Left forelimb (tissue), 1 donor: ENCODE measurements at places on chromosomes 3 and 15.

GRCh38 chr3:43266451-43266850 lies 19.9 kb upstream of the SNRK start:
- DNase-seq, result no peak

GRCh38 chr3:186128158-186128557 lies 19.3 kb upstream of the ETV5 start:
- DNase-seq, result no peak

- DNase-seq, result no peak
Measured at GRCh38 chr3:75321060-75321459, 343.1 kb upstream of the FRG2C start.

DNA sequence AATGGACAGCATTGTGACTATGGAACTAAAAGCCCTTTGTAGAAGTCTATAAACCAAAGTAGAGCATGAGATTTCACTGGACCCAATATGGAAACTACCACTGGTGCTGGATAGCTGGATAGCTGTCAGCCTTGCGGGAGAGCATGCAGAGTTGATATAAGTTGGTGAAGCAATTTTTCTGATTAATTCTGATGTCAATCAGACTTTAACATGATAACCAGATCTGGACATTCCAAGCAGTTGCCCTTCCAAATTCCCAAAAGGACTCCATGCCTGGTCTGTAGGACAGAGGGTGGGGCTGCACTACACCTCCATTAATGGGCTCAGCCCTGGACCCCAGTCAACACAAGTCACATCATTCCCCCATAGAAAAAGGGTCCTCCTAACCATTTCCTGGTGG lies 437.8 kb downstream of the NTRK3 start:
- DNase-seq, result no peak

DNA sequence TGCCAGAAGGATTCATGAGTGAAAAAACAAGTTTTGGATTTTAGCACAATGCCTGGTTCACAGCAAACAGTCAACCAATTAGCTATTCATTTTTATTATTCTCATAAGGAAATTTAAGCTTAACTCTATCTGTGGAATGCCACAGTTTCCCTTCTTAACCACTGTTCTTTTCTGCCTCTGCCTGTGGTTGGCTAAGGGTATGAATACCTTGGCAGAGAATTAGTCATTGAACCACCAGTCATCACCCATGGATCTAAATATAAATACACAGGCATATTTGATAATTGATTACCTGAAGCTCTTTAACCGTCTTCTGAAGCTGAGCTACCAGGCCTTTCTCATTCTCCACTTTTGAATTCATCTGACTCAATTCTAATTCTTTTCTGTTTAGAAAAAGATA lies 79.9 kb downstream of the MYH15 start:
- no peak for DNase-seq

DNA sequence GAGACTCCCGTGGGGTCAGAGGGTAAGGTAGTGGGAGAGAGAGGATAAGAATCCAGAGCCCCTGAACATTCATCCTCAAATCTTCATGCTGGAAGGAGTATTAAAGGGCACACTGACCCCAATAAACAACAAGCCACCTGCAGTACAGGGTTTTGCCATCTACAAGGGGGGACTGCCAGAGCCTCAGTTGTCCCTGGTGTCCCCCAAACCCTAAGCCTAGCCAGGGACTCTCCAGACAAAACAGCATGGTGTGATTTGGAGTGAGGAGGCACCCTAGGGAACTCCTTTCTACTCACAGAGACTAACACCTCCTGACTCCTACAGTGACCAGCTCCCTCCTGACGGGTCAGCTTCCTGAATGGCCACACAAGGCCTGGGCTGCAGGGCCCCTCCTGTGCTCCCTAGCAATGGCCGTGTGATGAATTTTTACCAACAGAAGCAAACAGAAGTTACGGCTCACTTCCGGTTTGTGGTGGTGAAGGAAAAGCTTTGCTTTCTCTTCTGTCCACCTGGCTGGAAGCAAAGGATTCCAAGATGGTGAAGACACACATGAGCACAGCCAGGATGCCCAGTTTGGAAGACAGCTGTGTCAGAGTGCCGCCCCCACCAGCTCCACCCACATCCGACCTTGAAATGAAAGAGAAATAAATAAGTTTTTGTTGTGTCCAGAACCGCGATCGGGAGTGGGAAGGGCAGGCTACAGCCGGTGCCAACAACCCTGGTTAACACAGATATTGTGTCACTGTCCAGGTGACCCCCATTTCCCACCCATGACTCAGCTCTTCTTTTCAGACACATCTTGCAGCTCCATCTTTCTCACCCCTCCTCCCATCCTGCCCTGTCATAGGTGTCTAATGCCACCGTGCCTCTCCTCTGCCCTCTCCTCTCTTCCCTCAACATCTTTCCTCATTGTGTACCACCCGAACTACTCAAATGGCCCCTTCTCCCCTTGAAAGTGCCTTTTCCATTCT lies 69.6 kb upstream of the ATP13A3 start:
- DNase-seq, result no peak

GRCh38 chr15:41408234-41408641 lies 5.9 kb upstream of the NDUFAF1 start:
- no peak for DNase-seq

DNA sequence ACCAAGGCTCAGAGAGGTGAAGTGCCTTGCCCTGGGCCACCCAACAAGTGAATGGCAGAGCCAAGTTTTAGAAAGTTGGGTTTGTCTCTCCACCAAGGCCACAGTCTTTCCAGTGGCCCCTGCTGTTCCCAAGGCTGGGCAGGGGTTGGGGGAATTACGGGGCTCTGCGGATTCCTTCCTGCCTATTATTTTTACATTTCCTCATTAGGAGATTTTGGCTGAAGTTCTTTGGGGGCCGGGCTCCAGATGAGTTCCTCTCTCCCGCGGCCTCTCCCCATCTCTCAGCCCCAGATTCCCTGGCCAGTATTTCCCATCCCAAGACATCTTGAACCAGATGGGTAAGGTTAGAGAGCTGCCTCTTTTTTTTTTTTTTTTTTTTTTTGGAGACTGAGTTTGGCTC lies 44.0 kb upstream of the SMAD6 start:
- no peak for DNase-seq

GRCh38 chr3:168272343-168272985 lies 176.7 kb upstream of the GOLIM4 start:
- no peak for DNase-seq

DNA sequence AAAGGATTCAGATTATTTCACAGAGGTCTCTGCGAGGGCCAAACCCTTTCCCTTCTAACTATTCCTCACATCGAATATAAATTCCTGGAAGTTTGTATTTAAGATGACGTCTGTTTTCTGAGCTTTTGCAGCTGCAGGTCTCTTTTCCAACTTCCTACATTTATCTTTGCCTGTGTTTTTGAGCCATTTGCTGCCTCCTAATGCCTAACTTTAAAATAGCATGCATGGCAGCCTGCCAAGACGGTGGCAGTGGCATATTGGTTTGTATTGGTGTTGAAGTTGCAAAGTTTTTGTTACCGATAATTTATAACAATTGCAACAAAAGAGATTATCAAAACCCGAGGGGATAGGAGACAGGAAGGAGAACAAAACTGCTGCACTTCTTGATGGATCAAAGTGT lies 187.1 kb upstream of the DNAJC19 start:
- peak; percentile 74 for DNase-seq

DNA sequence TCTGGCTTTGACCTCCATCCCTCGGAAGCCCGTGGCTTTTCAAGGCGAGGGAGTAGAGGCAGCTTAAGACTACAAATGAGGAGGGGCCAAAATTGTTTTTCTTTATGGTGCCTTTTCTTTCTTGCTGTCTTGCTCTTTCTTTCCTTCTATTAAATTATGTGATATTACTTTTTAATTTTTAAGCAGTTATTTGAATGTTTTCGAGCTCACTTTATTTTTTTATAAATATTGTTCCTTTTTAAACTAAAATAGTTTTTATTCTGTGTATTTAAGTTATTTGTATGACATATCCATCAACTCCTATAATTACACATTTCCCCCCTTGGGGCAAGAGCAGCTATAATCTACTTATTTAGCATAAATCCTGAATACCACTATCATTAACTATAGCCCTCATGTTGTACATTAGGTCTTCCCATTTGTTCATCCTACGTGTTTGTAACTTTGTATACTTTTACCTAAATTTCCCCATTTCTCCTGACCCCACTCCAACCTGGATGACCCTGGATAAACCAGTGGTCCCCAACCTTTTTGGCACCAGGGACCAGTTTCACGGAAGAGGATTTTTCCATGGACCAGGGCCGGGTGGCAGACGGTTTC lies 622 bp upstream of the PLSCR1 start:
- no peak for DNase-seq

GRCh38 chr3:38519000-38519399 lies 22.9 kb downstream of the EXOG start:
- no peak for DNase-seq

DNA sequence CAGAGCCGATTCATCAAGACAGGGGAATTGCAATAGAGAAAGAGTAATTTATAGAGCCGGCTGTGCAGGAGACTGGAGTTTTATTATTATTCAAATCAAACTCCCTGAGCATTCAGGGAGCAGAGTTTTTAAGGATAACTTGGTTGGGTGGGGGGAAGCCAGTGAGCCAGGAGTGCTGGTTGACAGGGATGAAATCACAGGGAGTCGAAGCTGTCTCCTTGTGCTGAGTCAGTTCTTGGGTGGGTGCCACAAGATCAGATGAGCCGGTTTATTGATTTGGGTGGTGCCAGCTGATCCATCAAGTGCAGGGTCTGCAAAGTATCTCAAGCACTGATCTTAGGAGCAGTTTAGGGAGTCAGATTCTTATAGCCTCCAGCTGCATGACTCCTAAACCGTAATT lies 95.4 kb upstream of the CCDC80 start:
- DNase-seq, result no peak

DNA sequence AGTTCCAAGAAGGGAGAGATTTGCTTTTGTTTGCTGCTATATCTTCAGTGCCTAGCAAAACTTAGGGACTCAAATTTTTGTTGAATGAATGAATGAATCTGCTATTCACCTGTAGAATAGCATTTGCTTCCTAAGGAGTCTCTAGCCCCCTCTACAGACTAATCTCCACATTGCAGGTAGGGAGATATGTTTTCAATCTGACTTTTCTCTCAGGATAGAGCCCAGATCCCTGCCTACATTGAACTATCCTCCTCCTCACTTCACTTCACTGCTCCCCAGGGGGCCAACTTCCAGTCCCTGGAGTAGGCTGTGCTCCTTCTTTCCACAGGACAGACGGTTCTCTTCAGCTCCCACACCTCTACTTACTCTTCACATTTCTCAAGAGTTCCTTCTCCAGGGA lies 81.9 kb upstream of the PTX3 start:
- DNase-seq, result no peak

- DNase-seq, result no peak
Measured at GRCh38 chr15:42800731-42801474, 64.0 kb upstream of the CDAN1 start.

DNA sequence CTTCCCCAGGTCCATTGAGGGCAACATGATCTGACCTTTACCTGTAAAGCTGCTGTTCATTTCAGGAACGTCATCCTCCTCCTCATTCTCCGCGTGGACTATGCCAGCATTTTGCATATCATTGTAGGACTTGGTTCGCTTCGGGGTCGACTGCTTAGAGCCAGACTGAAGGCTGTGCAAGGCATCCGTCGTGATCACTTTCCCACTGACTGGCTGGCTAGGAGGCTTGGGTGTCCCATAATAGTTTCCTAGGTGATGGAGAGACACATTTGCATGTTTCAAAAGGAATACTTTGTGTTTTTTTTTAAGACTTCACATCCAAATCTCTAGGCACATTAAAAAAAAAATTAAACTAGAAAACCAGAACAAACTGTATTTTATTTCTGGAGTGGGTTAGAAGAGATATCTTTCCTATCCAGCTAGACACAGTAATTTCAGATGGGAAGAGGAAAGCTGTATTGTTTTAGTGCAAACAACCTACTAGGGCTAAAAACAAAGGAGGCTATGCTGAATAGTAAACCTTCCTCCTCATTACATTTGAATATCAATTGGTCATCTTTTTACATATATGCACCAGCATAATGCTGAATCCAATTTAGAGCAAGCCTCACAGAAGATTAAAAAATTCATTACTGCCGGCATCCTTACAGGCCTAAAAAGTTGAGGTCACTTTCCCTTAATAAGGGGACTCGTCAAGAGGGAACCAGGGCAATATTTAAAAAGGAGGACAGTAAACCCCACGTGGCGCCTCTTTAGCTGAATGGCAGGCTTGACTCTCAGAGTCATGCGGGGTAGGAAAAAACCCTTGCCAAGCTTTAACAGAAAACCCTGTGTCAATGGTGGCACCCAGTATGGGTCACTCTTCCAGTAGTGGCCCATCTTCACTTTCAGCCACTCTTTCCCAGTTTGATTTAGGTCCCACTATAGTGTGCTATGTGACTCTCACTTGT lies 559.9 kb downstream of the MAGI1 start:
- DNase-seq, result no peak

- no peak for DNase-seq
Measured at GRCh38 chr15:98286831-98287230, 326.3 kb downstream of the ARRDC4 start.

- DNase-seq, result no peak
Measured at GRCh38 chr3:32117320-32117719, 10.9 kb downstream of the GPD1L start.

DNA sequence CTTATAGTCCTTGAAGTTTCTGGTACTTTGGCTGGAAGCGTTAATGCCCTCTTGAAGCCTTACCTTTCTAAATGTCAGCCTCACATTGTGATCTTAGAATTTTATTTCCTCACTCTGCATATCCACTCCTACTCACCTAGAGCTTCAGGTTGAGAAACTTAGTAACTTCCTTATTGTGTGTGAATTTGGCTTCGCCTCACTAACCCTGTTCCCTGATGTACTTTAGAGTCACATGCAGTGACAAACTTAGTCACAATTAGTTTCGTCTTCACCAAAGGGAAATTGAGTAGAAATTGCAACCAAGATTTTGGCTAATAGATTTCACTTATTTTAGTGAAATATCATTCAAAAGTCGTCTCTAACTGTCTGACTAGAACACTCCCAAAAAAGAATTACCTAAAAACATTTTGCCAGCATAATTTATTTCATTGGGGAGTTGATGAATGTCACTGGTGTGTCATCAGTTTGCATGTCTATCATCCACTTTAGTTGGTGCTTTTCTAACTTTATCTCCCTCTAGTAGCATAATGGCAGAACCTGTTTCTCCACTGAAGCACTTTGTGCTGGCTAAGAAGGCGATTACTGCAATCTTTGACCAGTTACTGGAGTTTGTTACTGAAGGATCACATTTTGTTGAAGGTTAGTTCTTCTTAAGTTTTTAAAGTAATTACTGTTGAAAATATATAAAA lies 960 bp downstream of the MFN1 start:
- no peak for DNase-seq
